ENCODE measurements at places on chromosomes 13 and 19.

GRCh38 chr19:13215572-13216380 is 65.6 kb downstream of the IER2 start:
- peak; percentile 31 for DNase-seq

DNA sequence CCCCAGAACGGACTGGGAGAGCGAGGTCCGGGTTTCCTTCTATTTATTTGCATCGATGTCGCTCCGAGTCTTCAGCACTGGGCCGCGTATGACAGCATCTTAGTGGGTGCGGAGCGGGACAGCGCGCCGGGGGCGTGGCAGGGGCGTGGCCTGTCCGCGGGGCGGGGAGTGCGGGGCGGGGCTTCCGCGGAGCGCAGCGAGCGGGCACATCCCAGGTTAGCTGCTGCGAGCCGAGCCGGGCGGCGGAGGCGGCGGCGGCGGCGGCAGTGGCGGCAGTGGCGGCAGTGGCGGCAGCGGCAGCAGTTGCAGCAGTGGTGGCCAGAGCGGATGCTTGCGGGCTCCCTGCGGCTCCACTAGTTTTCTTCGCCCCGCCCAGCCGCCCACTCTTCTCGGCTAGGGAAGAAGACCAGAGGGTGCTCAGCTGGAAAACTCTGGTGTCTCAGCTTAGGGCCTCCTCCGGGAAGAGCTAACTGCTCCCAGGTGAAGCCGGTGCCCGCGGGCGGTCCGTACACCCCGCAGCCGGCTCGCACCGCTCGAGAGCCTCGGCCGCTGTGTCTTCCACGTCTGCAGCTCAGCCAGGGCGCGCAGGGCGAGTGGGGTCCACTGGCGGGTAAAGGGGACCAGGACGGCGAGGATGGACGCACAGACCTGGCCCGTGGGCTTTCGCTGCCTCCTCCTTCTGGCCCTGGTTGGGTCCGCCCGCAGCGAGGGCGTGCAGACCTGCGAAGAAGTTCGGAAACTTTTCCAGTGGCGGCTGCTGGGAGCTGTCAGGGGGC is at the start of gene GPC5:
TSS of gene GPC5 (plus strand) at position 209 of the 776 bp plus-strand sequence.
- peak; percentile 87 for DNase-seq

DNA sequence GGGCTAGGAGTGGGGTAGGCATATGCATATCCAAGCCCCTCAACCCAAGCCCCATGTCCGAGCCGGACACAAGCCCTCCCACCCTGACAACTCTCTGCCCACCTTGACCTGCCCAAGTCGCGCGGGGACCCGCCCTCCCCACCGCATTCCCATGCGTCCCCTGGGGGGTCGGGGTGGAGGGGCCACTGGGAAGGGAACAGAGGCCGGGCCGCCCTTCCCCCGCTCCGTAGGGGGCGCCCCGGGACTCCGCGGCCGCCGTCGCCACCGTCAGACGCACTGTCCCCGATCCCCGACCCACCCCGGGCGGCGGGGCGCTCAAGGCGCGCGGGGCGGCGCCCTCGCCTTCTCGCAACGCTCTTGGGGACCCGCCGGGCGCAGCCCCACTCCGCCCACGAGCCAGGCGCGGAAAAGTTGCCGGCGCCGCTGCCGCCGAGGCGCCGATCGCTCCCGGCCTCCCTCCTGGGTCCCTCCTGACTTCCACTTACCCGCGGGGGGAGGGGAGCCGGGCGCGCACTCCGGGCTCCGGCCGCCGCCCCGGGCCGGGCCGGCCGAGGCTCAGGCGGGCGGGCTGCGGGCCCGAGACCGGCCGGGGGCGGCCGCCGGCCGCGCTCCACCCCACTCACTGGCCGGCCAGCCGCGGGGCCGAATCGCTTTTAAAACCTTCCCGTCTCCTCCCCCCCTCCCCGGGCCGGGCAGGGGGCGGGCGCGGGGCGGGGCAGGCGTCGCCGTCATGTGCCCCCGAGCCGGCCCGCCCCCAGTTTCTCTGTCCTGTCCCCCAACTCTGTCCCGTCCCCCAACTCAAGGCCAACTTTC is 34.4 kb upstream of the NANOS3 start:
- DNase-seq = peak; percentile 85

DNA sequence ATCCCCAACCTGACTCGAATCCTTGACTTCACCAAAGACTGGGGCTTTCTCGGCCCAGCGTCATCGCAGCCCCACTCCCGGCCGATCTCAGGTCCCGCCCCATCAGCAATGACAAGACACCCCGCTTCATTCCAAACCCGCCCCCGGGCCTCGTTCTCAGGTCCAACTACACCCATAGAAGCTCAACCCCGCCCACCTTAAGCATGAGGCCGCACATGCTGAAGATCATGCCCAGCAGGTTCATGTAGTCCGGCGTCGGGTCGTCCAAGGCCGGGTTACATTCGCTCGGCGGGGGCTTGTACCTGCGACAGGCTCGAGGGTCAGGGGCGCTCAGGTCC is 2.3 kb downstream of the WDR83 start:
- DNase-seq = peak; percentile 71

DNA sequence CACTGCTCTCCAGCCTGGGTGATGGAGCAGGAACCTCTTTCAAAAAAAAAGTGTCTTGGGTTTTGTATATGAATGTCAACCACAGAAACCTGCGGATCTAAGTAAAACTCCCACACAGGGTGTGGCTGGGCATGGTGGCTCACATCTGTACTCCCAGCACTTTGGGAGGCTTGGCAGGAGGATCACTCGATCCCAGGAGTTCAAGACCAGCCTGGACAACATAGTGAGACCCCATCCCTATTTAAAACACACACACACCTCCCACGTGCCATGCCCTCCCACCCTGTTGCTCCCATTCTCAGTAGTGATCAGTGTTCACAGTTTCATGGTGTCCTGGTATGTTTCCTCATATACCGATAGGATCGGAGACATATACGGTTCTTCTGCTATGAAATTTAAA is 9.2 kb downstream of the TMED1 start:
- DNase-seq = no peak

DNA sequence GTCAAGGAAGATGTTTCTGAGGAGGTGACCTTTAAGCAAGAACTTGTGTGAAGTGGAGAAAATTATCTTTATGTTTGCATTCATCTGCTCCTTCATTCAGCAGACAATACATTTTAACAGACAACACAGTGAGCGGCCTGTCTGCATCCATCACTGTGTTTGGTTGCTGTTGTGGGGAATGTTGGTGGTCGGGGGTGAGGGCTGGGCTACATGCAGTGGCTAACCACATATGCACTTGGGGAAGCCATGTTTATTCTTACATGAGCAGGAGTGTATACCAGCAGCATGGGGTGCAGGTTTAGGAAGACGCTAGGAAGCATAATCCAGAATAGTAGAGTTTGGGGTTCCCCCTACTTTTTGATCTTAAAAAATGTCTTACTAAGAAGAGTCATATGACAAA is 66.4 kb downstream of the DHRS12 start:
- peak; percentile 35 for DNase-seq

DNA sequence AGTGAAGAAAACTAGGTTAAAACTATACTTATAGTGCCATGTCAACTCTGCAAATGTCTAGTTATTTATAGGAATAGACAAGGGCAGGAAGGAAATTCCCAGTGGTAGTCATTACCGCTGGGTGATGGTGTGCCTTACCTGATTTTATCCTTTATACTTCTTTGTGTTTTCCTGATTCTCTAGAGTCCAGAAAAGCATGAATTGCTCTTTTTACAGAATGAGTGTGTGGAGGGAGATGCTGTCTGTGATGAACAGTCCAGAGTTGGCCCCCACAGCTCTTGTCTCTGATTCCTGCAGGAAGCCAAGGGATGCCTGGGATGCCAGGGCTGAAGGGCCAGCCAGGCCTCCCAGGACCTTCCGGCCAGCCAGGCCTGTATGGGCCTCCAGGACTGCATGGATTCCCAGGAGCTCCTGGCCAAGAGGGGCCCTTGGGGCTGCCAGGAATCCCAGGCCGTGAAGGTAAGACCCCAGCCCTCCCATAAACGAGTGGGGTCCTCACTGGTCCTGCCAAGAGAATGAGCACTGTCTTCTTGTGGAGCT is 83.7 kb downstream of the RAB20 start:
- DNase-seq = no peak

- DNase-seq = no peak
Measured at GRCh38 chr13:110368408-110368807, 61.3 kb downstream of the COL4A2 start.

GRCh38 chr19:39470724-39471339 is 9.8 kb upstream of the TIMM50 start:
- DNase-seq = peak; percentile 26

DNA sequence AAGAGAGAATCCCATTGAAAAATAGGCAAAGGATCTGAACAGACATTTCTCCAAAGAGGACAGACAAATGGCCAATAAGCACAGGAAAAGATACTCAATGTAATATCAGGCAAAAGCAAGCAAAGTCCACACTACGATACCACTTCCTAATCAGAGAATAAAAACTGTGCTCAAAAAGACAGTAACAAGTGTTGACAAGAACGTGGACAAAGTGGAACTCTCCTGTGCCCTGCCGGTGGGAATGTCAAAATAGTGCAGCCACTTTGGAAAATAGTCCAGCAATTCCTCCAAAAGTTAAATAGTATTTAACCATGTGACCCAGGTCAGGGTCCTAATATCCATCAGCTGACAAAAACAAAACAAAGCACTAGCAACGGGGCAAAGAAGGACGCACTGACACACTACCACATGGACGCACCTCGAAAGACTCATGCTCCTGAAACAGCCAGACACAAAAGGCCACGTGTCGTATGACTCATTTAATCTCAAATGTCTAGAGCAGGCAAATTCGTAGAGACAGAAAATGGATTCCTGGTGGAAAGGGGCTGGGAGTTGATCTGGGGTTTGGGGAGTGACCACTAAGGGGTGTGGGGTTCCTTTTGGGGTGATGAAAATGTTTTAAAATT is 5.2 kb downstream of the MIER2 start:
- DNase-seq = no peak

DNA sequence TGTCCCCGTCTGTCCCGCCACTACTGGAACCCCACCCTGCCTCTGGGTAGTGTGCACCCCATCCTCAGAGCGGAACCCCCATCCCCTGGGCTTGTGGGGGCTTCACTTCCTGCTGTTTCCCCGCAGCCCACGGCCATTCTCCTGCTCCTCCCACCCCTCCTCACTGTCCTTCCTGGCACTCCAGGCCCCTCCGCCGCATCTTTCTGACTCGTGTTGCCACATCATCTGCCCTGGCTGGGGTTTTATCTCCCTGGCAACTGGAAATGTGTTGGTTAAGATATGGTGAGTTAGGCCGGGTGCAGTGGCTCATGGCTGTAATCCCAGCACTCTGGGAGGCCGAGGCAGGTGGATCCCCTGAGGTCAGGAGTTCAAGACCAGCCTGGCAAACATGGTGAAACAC is 37.3 kb downstream of the KDM4B start:
- DNase-seq = no peak

- DNase-seq = no peak
Measured at GRCh38 chr19:33205531-33206260, 11.6 kb downstream of the LRP3 start.

- no peak for DNase-seq
Measured at GRCh38 chr19:57651654-57651996, 17.1 kb upstream of the ZSCAN4 start.

- no peak for DNase-seq
Measured at GRCh38 chr13:94408314-94409036, 71.0 kb downstream of the DCT start.

- DNase-seq = no peak
Measured at GRCh38 chr19:15337202-15337601, 4.9 kb upstream of the BRD4 start.

DNA sequence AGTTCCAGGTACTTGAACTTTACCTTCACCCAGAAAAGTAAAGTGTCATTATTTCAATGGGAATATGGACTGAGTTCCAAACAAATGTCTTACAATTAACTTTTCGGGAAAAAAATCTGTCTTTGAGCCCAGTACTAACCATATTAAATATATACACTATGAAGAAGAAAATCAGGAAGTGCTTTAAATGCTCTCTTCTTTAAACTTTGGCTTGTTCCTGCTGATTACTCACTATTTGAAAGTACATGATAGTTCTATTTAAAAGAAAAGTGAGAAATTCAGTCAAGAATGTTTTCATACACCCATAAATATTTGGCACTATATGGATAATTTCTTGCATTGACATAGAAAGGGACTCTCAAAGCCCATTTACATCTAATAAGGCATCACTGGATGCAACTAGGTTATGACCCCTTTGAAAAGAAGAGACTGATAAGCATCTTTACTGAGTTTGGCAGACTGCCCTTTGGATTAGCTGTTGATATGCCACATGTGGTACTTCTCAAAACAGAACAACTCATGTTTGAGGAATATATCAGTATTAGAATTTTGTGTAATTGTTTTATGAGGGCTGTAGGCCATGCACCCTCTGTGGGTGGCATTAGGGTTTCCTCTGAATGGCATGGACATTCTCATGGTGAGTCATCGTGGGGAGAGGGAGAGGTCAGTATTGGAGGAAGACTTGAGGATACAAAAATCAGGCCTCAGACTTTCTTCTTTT is 25.0 kb upstream of the VWA8 start:
- no peak for DNase-seq

DNA sequence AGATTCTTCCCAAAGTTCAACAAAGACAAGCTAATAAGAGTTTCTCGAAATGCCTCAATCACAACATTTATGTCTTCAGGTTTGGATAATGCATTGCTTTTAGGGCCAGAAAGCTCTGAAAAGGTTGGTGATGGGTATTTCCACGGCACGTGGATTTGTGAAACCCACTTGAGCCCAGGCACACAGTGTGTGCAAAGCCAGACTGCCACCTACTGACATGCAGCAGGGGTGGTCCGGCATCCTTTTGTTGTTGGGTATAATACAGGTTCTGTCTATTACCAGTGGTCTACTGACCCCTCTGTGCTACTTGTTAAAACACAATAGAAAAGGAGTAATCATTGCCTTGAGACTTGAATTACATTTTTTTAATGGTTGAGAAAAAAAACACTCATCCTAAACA is 225.6 kb downstream of the RAP2A start:
- DNase-seq = no peak

- no peak for DNase-seq
Measured at GRCh38 chr13:100610391-100611347, 22.1 kb upstream of the GGACT start.

GRCh38 chr19:31532034-31532433 is 182.8 kb upstream of the TSHZ3 start:
- DNase-seq = no peak

DNA sequence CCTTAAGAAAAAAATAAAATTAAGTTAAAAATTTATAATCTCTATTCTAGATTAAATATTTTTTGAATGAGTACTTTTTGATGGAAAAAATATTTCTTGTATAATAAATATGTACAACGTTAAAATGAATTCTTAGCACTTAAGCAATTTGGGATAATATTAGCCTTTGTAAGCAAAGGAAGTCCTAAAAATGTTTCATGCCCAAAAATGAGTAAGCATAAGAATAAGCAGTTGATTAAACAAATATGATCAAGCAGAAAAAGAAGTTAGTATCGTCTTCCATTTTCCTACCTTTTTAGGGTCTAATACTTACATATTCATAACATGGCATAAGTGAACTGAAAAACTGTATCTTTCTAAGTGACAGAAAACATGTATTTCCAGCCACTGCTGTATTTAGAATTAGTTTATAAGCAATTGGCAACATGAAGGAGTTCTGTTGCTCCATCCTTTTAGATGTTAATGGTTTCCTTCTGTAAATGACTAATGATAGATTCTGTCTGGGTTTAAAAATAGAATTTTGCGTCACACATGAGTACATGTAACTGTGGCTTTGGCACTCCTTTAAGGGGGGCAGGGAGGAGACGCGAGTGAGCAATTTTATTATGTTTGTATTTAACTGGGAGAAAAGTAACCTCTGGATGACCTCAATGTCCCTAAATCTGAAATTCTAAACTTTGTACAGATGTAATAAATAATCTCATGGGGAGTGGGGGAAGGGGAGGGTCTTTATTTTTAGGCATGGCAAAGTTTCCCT is 237.4 kb downstream of the RGCC start:
- no peak for DNase-seq

Data from stimulated activated naive CD8-positive, alpha-beta T cell treated with anti-CD3 and anti-CD28 coated beads, Interleukin-15, Interleukin-2, amounts not matched to agents 100 U/mL and 50 U/mL, for 24 hours (primary cell).